ENCODE measurements at places on chromosomes 2 and 18.

GRCh38 chr18:36446059-36446458 lies 148.5 kb downstream of the FHOD3 start:
- DNase-seq, result peak; percentile 80

GRCh38 chr2:199019898-199020507 lies 437.7 kb downstream of the SATB2 start:
- peak; percentile 72 for DNase-seq

GRCh38 chr2:218992703-218993344 lies 398 bp downstream of the CRYBA2 start:
- no peak for DNase-seq

DNA sequence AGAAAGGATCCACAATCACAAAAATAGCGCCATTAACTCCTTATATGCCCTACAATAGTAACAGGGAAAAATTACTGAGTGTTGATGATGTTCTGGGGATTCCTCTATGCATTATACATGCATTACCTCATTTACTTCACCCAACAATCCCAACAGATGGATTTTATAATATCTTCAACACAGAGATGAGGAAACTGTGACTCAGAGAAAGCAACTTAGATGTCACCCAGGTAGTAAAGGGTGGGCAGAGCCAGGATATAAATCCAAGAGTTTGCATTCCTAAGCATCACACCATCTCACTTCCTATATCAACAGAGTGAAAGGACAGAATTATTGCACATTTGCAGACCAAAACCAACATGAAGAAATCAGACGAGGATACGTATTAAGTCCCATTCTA lies 144.2 kb downstream of the TCF4 start:
- DNase-seq, result peak; percentile 11

DNA sequence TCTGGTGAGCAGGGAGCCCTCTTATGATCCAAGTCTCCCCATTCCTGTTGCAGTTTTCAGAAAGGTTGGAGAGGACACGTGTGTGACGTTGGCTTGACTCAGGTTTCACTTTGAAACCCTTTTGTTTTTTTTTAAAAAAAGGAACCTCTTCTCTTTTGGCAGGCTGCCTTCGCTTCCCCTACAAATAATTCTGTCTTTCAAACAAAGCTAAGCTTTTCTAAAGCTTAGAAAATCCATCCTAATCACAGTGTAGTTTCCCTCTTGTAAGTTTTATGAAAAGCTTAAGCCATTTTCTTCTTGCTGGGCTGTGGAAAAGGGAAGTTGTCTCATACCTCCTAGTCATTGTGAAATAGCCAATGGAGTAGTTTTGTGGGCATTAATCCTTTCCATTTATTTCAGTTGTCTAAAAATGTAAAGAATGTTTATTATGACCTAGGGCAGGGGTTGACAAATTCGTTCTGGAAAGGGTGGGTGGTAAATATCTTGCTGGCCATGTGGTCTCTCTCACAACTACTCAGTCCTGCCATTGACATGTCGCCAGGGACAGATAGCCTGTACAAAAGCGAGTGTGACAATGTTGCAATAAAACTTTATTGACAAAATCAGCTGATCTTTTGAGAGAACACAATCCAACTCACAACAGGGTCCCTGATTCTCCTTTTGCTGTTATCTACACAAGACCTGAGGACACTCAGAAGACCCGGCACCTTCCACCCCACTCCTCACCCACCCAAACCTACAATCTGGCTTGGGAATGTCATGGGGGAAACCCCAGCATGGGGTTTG lies 878.8 kb downstream of the RNF144A start:
- no peak for DNase-seq

GRCh38 chr2:37653805-37654378 lies 17.6 kb downstream of the CDC42EP3 start:
- DNase-seq, result no peak

GRCh38 chr2:157258520-157259326 lies 1.2 kb downstream of the GALNT5 start:
- no peak for DNase-seq

GRCh38 chr2:209771474-209772289 lies at the start of gene UNC80:
UNC80 (plus strand) TSS chr2:209771832; CDS start chr2:209772073, 241 bp downstream.
- DNase-seq, result peak; percentile 19

GRCh38 chr2:97726261-97727064 lies 13.1 kb downstream of the ZAP70 start:
- peak; percentile 23 for DNase-seq

GRCh38 chr2:180334514-180334913 lies 327.4 kb upstream of the CWC22 start:
- DNase-seq, result no peak

DNA sequence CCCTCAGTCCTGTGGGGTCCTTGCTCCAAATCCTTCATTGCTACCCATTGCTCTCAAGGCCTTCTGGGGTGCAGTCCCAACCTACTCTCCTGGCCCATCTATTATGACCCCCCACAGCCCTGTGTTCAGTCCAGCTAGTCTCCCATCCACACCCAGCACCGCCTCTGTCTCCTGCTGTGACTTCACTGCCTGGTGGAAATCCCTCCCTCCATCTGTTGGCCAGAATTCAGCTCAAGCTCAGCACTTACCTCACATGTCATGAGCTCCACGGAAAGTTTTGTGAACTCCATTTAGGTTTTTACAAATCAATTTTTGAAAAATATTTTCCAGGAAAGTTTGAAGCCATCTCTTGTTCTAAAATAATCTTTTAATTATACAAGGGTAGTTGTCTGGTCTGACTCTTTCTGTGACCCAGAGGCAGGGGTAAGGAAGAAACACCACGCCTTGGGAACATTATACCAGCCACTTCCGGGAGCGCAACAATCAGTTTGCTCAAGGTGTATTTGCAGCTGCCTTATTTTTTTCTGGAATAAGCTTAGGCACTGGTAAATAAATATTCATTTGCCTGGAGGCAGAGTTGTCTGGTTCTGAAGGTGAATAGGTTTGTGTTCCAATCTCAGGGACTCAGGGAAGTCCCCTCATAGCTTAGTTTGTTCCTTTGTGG lies 110.8 kb downstream of the VIT start:
- DNase-seq, result no peak

- DNase-seq, result peak; percentile 40
Observed at GRCh38 chr2:219997341-219997851, 370.0 kb downstream of the SLC4A3 start.

- peak; percentile 68 for DNase-seq
Observed at GRCh38 chr2:205766779-205767359, 84.6 kb downstream of the NRP2 start.

DNA sequence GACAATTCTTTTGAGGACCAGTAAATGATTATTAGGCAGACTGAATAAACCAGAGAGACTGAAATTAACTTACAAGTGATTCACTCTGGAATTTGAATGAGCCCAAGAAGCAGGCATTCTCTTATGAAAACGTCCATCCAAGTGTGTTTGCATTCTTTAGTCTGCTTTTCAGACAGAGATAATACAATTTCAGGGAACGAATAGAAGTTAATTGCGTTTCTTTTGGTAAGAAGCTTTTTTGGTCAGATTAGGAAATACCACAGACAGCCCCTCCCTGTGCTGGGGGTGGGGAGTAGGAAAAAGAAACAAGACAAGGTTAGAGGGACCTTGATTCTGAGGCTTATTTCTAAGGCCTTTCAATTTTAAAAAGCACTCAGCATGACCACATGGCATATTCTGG lies 874.4 kb downstream of the SUCLG1 start:
- peak; percentile 23 for DNase-seq

DNA sequence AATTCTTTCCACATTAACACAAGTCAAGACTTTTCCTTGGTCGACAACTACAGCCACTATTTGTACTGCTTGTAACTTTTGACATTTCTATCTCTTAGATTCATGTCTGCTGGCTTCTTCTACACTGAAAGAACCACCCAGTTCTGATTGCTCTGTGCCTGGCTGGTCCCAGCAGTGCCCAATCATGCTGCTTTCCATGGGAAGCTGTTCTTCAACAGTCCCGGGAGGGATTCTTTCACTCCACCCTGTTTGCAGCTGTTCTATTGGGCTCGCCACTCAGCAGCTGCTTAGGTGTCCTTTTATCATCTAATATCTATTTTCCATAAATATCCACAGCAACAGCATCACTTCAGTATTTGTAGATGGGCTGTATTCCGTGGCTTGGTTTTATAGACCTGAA lies 471.1 kb upstream of the SMIM21 start:
- DNase-seq, result no peak

DNA sequence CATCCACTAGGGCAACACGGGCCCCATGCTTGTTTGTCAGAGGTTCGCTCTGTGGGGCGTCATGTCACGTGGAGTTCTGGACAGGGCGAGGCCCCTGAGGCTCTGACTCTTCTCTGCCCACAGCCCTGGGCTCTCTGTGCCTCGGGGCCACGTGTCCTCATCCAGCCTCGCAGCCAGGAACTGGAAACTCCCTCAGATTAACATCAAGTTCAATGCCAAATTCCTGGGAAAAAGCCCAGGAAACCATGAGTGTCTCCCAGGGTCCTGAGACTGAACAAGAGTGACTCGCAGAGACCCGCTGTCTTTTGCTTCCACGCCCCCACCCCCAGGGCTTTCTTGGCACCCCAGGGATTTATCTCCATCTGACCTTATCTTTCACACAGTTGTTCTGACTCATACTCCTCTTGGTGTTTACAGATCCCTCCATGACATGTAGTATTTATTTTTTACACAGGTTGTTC lies 174.0 kb upstream of the PIEZO2 start:
- DNase-seq, result peak; percentile 94

GRCh38 chr2:136122661-136123060 lies 4.7 kb upstream of the CXCR4 start:
- DNase-seq, result no peak

DNA sequence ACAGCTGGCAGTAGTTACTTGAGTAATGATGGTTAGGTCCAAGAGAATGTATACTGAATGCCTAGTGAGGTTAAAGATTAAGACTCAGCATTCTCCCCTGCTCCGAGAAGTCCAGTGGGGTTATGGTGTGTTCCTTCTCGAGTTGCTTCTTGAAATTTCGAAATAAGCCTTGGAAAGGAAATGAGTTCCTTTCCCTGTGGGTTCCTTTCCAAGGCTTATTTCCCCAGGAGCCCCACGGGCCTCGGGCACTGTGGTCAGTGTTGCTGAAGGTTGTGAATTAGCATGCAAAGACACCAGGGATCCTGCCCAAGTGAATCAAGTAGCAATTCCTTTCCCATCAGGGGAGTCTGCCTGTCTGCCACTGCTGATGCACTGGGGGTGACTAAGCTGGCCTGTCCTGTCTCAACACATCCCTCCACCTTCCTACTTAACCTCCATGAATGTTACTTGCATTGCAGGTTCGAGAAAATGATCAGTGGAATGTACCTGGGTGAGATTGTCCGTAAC lies 53.6 kb downstream of the HK2 start:
- DNase-seq, result peak; percentile 87

DNA sequence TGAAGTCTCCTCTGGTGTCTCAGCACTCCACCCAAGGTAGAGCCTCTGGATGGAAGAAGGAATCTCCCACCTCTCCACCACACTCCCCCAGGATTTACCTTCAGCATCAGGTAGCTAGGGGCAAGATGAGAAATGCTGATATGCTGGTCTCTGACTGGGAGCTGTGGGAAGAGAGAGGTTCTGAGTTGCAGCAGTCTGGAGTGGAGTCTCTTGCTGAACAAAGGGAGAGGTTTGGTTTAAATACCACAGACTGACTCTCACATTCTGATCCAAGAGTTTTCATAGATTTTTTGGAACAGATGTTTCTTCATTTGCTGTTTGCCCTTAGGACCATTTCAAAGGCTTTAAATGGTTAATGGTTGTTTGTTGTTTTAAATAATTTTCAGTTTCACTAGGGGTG lies 1.1 kb upstream of the CFLAR start:
- no peak for DNase-seq

DNA sequence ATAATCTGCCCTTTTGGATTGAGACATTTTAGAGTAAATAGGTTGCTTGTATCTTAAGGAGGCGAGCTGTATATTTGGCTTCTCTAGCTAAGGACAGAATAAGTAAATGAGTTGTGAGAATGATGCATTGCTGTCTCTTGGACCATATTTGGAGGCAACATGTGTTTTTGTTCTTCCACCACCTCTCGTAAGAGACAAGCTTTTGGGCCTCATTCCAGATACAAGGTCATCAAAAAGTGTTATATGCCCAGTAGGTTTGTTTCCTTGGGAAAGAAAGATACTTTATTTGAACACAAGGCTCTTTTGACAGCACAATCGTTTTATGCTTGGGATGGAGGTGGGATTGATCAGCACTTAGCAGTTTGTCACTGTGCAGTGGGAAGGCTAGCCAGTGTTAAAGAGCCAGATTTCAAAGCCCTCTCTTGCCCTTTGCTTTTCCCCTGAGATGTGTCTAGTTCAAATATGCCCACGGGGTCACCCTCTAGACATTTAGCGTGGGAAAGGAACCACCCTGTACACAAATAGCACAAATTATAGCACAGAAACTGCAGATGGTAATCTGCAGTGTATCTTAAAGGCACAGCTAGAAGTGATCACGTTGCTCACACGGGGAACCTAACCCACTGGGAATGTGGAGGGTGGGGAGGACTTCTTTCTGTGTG lies 131.3 kb downstream of the MAP4K4 start:
- DNase-seq, result no peak

DNA sequence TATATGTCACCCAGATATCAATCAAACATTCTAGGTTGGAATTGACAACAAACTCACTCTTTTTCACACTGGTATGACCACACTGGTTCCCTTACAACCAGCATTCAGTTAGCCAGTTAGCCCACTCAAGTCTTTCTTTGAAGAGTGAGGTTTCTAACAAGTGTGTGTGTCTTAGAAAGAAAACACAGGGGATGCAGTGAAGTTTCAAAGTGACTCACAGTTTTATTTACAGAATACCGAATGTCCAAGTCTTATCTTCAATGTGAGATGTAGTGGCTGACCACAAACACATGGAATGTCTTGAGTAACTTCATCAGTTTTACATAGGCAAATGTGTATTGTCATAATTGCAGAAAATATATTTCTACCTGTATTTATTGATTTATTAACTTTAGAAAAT lies 274.7 kb upstream of the HNMT start:
- peak; percentile 0 for DNase-seq

Measured in ELR (cell line).